ENCODE measurements at places on chromosomes 16 and 17.

DNA sequence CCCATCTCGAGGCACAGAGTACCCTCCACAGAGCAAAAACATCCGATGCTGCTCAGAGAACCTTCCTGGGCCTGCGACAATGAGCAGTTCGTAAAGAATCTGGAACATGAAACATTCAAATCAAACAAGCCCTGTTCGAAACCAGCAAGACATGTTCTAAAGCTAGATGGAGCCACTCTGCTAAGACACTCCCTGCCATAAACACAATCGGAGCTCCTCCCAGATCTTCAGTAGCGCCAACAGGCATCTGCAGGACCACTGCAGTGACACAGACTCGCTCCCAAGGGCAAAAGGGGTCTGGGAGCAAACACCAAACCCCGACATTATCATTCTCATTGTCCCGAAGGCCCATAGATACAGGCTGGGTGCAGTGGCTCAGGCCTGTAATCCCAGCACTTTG lies 108.7 kb downstream of the ZFHX3 start:
- no peak for DNase-seq

DNA sequence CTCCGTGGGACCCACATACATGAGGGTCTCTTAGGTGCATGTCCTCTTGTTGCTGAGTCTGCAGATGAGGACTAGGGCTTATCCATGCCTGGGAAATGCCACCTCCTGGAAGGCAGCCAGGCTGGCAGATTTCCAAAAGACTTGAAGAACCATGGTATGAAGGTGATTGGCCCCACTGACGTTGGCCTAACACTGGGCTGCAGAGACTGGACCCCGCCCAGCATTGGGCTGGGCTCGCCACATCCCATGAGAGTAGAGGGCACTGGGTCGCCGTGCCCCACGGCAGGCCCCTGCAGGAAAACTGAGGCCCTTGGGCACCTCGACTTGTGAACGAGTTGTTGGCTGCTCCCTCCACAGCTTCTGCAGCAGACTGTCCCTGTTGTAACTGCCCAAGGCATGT lies 38.2 kb upstream of the IL21R start:
- no peak for DNase-seq

DNA sequence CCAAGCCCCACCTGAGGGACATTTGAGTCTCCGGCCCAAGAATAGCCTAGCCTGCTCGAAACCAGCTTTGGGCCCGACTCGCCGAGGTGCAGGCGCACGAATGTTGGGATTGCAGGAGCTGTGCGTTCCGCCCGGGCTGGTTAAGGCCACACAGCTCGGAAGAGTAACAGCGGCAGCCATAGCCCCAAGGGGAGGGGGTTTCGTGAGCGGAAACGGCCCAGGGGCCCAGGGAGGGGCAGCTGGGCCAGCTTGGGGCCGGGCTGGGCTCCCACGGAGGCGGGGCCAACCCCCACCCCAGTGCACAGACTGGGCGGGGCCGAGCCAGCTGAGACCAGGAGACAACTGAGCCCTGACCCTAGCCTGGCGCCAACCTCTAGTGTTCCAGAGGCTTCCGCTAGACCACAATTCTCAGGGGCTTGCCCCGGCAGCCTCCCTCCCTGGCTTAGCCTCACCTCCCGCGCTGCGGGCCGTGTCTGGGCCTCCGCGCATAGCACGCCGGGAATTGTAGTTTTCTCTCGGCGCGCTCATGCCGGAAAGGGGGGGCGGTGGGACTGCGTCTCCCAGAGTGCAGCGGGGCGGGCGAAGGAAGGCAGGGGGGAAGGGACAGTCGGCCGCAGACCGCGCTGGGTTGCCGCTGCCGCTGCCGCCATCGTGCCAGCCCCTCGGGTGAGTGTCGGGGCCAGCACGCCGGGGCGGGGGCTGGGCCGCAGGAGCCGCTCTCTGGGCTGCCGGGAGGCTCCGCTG lies at the start of gene NUTF2:
Gene NUTF2 (plus strand): TSS at position 614 of the 744 bp plus-strand sequence. CDS start 18,198 bp downstream, outside the sequence.
- peak; percentile 96 for DNase-seq

- DNase-seq = no peak
Measured at GRCh38 chr16:50740736-50741135, 1.1 kb upstream of the CYLD start.

GRCh38 chr17:20948984-20949777 lies 93.6 kb downstream of the USP22 start:
- no peak for DNase-seq

DNA sequence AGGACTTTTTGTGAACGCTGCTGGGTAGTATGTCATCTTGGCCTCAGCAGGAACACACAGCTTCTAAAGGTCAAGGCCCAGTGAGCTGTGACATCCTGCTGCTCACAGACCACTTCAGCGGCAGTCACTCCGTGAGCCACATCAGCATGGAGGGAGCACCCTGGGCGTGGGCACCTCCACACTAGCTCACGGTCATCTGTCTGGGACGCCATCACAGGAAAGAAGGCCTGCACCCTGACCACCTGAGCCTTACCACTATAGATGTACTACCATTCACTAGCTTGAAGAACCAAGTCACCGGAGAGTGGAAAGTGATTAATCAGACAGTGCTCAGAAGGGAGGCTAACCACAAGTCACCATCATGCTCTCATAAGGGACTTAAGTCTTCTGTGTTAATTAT lies 3.3 kb downstream of the AXIN1 start:
- DNase-seq = no peak

GRCh38 chr17:3843935-3844516 lies 2.0 kb downstream of the NCBP3 start:
- DNase-seq = no peak

- no peak for DNase-seq
Measured at GRCh38 chr16:49654425-49654824, 201.5 kb downstream of the ZNF423 start.

DNA sequence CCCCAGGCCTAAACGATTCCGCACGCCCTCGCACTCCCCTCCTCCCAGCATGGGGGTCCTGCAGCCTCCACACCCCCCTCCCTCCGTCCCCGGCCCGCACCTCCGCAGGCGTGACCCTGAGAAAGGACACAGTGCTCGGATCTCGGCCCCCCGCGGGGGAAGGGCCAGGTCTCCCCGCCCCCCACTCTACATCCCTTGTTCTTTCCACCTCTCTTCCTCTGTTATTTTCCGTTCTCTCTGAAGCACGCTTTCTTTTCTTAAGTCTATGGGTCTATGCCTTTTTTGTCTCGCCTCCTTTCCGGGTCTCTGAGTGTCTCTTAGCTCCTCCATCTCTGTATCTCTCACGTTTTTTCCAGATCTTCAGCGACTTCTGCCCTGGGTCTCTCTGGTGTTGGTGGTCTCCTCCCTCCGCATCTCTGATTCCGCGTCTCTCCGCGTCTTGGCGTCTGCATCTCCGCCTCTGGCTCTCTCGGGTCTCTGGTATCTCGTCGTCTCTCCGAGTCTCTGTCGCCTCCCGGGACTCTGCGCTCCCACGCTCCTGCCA lies 2.1 kb upstream of the HES7 start:
- DNase-seq = no peak

DNA sequence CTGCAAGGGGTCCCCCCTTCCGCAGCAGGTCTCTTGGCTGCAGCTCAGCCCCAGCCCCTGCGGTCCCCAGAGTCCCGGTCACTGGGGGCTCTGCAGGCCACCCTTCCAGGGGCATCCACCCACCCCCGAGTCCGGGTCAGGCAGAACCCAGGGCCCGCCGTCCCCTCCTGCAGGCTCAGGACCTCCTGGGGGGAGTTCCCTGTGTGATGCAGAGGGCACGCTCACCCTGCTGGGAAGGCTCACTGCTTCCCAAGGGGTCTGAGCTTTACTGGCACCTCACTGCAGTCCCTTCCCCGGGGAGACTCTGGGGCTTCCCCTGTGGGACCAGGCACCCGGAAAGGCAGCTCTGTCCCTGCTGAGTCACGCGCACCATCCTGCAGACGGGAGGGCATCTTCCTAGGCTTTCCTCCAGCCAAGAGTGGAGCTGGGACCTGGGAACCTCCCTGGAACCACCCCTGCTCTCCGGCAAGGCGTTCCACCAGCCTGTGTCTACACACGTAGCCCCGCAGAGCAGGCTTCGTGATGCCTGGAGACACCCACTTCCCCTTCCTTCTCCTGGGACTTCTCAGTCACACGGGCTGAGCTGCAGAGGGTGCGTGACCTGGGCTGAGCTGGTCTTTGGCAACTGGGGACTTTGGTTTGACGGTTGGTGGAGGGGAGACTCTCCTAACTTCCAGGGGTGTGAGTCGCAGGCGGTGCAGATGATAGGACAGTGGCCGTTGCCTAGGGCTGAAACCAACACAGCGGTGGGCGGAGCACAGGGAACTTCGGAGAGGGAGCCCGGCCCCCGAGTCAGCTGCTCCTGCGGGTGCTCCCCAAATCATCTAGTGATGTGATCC lies 23.4 kb downstream of the SLC25A10 start:
- DNase-seq = peak; percentile 68

DNA sequence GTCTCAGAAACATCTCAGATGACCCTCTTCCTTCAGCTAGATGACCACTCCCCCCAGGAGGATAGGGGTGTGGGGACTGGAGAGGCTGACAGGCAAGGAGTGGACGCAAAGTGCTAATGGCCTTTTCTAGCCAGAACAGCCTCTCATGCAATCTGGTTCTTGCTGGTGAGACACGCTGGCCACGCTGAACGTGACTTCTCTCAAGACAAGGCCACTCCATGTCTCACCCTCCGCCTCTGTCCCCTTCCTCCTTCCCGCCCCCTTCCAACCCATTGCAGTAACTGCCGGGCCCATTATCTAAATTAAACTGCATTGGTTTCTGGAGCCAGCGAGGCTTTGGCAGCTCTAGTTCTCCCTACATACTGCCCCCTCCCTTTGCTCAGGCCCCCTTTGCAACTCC lies 9.5 kb downstream of the CACNA1G start:
- DNase-seq = no peak

GRCh38 chr16:11913425-11914079 lies 2.2 kb downstream of the GSPT1 start:
- DNase-seq = no peak

DNA sequence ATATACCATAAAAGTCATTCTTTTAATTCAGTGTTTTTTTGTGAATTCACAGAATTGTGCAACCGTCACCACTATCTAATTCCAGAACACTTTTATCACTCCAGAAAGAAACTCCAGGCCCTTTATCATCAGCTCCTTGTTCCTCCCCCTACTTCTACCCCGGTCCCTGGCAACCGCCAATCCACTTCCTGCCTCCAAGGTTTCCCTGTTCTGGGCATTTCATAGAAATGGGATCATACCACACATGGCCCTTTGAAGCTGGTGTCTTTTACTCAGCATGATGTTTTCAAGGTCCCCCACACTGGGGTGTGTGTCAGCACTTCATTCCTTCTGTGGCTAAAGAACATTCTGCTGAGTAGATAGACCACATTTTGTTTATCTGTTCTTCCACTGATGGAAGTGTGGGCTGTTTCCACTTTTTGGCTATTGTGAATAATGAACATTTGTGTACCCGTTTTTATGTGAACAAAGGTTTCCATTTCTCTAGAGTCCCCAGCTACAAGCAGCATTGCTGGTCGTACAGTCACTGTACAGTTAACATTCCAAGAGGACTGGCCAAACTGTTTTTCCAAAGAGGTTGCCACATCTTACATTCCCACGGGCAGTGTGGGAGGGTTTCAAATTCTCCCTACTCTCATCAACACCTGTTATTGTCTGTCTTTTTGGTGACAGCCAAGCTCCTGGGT lies 75.8 kb upstream of the ZNF469 start:
- no peak for DNase-seq

GRCh38 chr17:81484195-81484979 lies 28.2 kb downstream of the ACTG1 start:
- DNase-seq = peak; percentile 88

DNA sequence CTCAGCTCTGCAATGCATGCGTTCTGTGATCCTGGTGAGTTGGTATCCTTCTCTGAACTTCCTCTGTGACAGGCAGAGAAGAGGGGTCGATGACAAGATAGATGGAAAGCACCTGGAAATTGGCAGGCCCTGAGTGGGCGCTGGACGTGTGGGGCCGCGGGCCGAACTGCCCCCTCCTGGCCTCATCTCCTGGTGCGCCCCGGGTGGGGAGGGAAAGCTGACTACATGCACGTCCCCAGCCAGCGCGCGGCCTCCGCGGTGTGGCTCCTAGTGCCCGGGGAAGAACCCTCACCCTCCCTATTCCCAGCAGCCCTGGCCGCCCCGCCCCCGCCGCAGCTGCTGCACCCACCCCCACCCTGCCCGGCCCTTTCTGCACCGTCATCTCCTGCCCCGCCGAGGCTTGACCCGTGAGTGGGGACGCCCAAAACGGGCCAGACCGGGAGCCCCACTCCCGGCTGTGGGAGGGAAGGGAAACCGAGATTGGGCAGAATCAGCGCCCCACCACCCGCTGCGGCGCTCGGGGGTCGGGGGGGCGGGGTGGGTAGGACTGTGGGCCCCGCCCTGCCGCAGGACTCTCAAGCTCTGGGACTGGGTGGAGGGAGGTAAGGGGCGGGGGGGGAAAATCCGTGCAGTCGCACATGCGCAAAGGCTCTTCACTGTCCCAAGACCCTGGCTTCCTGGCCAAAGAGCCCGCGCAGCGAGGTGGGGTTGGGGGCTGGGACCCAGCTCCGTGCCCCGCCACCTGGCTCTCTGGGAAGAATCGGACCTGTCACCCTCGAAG lies at the start of gene NOL3:
Gene NOL3 (plus strand): TSS at position 371 of the 781 bp plus-strand sequence.
- DNase-seq = no peak

DNA sequence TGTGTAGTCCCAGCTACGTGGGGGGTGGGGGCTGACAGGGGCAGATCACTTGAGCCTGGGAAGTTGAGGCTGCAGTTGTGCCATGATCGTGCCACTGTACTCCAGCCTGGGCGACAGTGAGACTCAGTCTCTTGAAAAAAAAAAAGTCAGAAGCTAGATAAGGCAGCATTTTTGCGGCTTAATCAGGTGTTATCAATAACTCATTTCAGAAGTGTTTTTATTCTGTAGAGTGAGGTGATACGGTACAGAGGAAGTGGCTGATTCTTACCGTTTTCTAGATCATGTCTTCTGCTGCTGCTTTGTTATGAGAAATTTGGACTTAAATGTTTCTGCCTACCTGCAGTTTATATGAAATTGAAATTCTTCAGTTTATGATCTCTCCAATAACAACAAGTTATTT lies 18.6 kb downstream of the ZC3H18 start:
- DNase-seq = no peak

- DNase-seq = no peak
Measured at GRCh38 chr17:78450696-78451345, 72.4 kb downstream of the PGS1 start.

- no peak for DNase-seq
Measured at GRCh38 chr16:10277597-10277996, 95.4 kb upstream of the GRIN2A start.

- no peak for DNase-seq
Measured at GRCh38 chr17:50095626-50096037, 481 bp downstream of the PDK2 start.

- no peak for DNase-seq
Measured at GRCh38 chr16:85935974-85936760, 37.2 kb downstream of the IRF8 start.

DNA sequence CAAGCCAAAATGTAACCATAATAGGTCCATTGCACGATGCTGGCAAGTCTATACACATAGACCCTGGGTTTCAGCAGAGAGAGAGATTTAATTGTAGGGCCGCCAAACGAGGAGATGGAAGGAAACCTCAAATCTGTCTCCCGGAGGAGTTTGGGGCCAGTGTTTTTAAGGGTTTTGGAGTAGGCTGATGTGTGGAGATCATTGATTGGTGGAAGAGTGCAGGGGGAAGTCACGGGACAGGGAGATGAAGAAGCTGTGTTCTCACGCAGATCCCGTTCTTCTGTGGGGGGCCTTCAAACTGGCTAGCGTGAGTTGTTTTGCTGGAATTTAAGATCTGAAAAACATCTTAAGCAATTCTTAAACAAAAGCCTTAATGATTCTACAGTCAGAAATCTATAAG lies 84.8 kb downstream of the KATNIP start:
- no peak for DNase-seq

Measured in RWPE2 (cell line).